ENCODE measurements at places on chromosomes 2 and 18. TPM values are rescaled to one million over a fixed set of nuclear protein-coding genes. Genes with fewer than 3 reads are reported as not detected.

SLC9A4 gene
- total RNA-seq = not detected

DNA sequence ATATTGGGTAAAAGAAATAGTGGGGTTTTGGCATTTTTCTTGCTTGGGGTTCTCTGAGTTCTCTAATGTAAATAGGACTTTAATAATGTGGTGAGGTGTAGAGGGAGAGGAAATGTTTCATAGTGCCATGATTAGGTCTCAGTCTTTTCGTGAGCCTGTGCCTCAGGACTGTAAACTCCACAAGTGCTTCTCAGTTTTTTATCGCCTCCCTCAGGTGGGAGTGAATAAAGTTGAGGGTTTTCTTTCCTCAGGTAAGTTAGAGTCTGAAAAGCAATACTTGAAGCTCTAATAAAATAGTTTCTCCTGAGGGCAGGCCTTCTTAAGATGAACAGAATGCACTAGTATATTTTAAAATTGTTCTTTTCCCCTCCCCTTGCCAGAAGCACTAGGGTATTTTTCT is 243.1 kb upstream of the SETBP1 start:
- H3K4me1 ChIP-seq = no peaks in the 10 kb centered on the region
- no peaks in the 10 kb centered on the region for H3K27me3 ChIP-seq
- no peak overlapping the region for H3K4me3 ChIP-seq
- DNase-seq = no peak

GRCh38 chr2:26757873-26758789 is 6.0 kb upstream of the SLC35F6 start:
- peak overlapping the region; percentile 87 for H3K27ac ChIP-seq
- no peaks in the 10 kb centered on the region for H3K27me3 ChIP-seq
- H3K36me3 ChIP-seq = no peaks in the 10 kb centered on the region
- peak; percentile 85 for DNase-seq

DNA sequence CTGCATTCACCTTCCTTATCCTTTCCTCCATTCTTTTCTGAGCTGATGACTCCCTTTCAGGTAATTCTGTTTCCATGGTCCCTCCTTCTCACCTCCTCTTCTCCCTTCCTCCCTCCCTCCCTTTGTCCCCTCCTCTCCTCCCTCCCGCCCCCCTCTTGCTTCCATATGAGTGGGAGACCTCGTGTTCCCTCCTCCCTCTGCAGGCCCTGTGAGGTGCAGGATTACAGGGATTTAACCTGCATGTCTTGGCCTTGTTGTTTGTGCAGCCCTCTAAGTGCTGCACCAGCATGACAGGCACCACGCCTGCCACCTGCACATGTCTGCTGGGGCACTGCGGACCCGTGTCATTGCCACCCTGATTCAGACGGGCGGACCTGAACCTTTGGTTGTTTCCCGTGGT is 103.1 kb downstream of the SNTG2 start:
- H3K4me3 ChIP-seq = no peak overlapping the region
- H3K4me1 ChIP-seq = peaks cover 15% of the 10 kb centered on the region
- no peak overlapping the region for H3K27ac ChIP-seq
- DNase-seq = no peak
- H3K36me3 ChIP-seq = peaks cover 25% of the 10 kb centered on the region

- 0 out of 3 replicates have a peak overlapping the region, but pooled peaks have one; percentile 18 for H3K4me3 ChIP-seq
- H3K27ac ChIP-seq = no peak overlapping the region
Measured at GRCh38 chr2:164913011-164913410, 42.3 kb downstream of the SLC38A11 start.

GRCh38 chr2:8202132-8202531 is 479.7 kb upstream of the ID2 start:
- no peak overlapping the region for H3K27ac ChIP-seq
- no peaks in the 10 kb centered on the region for H3K4me1 ChIP-seq
- no peaks in the 10 kb centered on the region for H3K27me3 ChIP-seq
- H3K36me3 ChIP-seq = no peaks in the 10 kb centered on the region

- no peaks in the 10 kb centered on the region for H3K4me1 ChIP-seq
- no peak for DNase-seq
- H3K36me3 ChIP-seq = no peaks in the 10 kb centered on the region
- no peak overlapping the region for H3K27ac ChIP-seq
- H3K4me3 ChIP-seq = no peak overlapping the region
- H3K27me3 ChIP-seq = no peaks in the 10 kb centered on the region
Measured at GRCh38 chr2:121245120-121245820, 39.7 kb downstream of the TFCP2L1 start.
